AG08395 (cell line): ENCODE measurements at places on chromosomes 4 and X.

DNA sequence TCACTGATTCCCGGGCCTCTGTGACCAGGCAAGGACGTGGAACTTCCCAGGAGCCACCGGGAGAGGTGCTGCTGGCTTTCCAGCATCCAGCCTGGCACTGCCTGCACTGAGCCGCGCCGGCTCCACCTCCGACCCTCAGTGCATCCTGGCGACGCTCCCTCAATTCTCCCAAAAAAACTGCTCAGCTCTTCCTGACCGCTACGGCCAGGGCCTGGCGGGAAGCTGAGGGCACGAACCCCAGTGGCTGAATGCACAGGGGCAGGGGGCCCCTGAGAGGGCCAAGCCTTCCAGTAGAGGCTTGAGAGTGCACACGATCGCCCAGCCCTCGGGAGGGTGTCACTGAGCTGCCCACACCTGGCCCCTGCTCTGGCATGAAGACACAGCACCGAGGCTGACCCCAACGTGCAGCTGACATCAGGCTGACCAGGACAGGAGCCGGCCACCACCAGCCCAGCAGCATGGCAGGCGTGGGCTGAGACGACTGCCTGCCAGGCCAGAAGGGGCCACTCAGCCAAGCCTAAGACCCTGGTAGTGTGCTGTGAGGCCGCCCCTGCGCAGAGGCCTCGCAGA lies 6.9 kb downstream of the CTBP1 start:
- no peak for DNase-seq

DNA sequence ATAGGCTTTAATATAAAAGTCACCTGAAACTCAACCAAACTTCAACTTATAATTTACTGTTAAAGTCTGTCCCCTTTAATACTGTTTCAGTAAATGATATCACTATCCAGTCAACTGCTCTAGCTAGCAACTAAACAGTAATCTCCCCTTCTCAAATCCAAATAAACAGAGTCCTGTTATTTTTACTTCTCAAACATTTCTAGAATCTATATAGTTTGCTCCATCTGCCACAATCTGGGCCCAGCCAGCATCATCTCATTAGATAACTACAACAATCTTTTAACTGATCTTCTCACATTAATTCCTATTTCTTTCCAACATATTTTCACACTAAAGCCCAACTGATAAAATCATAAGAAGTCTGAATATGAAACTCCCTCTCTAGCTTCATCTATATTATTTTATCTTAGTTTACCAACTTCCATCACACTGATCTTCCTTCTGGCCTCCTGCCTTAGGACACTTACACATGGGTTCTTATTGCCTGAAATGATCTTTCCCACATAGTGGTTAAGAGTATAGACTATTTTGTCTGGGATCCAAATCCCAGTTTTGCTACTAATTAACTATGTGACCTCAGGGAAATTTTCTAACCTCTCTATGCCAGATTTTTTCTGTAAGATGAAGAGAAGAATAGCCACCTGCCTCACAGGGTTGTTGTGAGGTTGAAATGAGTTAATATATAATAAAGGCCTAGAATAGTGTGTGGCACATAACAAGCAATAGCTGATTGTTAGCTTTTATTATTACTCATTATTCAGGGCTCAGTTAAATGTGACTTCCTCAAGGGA lies 18.6 kb downstream of the TBCK start:
- no peak for DNase-seq

DNA sequence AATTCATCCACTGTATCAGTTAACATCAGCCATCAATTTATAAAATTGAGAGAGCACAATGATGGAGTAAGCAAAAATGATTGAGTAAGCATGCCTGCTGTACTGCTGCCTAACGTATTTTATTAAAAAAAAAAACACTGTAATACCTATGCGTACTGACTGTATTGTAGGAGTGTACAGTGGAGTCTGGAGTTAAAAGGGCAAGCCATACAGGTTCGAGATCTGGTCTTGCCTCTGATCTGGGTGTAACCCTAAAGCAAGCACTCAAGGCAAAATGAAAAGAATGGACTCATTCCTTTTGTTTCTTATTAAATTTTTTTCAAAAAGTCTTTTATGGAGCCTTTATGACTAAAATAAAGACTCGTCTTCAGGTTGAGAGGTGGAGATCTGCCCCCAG lies 894.2 kb upstream of the INTU start:
- DNase-seq: no peak

GRCh38 chr4:108030332-108030731 lies 40.6 kb downstream of the HADH start:
- peak; percentile 82 for DNase-seq

- DNase-seq: no peak
Measured at GRCh38 chrX:23628131-23628530, 39.2 kb upstream of the PRDX4 start.

GRCh38 chrX:150828785-150829184 lies 69.7 kb downstream of the CD99L2 start:
- DNase-seq: no peak

- no peak for DNase-seq
Measured at GRCh38 chr4:1298461-1298860, 8.8 kb downstream of the MAEA start.

GRCh38 chrX:155893521-155893920 lies 12.4 kb downstream of the VAMP7 start:
- no peak for DNase-seq

DNA sequence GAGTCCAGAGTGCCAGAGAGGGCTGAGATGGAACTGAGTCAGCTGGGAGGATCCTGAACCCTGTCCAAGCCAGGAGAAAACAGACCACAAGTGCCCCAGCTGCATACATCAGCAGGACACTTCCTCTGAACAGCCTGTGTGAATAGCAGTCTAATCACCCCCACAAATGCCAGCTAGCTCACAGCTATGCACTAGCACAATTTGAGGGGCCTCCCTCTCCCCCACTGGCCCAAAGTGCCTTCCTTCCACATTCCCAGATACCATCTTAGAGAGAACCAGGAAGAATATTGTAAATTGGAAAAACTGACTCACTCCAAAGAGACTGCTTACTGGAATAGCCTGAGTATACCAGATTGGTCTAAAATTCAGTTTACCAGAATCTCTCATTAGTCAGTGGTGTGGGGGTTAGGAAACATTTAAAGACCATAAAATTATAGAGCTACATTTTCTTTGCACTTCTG lies 292.6 kb upstream of the KLF3 start:
- peak; percentile 74 for DNase-seq

GRCh38 chr4:6674500-6675149 lies 19.1 kb upstream of the S100P start:
- no peak for DNase-seq

- DNase-seq: peak; percentile 91
Measured at GRCh38 chr4:77579406-77580076, 26.1 kb upstream of the CXCL13 start.

DNA sequence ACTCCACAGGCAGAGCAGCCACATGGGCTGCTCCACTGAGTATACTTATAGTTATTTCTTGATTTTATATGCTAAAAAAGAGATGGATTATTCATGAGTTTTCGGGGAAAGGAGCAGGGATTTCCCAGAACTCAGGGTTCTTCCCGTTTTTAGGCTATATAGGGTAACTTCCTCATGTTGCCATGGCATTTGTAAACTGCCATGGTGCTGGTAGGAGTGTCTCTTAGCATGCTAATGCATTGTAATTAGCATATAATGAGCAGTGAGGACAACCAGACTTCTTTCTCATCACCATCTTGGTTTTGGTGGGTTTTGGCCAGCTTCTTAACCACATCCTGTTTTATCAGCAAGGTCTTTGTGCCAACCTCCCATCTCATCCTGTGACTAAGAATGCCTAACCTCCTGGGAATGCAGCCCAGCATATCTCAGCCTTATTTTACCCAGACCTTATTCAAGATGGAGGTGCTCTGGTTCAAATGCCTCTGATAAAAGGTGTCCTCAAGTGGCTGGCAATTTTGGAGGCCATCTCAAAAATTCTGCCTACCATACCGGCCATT lies 213.0 kb upstream of the VEGFC start:
- no peak for DNase-seq

- no peak for DNase-seq
Measured at GRCh38 chrX:137278825-137279224, 245.0 kb upstream of the GPR101 start.

GRCh38 chr4:147078875-147079658 lies 133.4 kb upstream of the TTC29 start:
- DNase-seq: no peak

GRCh38 chr4:73021634-73022033 lies 47.9 kb downstream of the COX18 start:
- DNase-seq: peak; percentile 57

- DNase-seq: peak; percentile 99
Measured at GRCh38 chrX:1391370-1391706, 575 bp downstream of the SLC25A6 start.

- DNase-seq: no peak
Measured at GRCh38 chr4:13365195-13365594, 118.9 kb downstream of the RAB28 start.

DNA sequence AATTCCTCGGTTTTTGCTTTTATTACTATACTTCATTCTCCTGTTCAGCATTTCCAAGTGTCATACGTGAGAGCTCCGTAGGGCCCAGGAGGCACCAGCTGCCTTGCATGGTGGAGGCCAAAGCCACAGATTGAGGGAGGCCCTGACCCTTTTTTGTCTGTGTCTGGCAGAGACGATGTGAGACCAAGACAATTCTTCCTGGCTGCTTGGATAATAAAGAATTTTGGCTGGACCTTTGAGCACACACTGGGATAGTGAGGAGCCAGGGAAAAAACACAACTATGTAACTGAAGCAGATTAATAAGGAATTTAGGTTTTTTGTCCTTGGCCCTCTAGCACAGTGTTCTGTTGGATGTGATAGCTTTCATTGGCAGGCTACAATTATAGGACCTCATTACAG lies 161.0 kb downstream of the CPXCR1 start:
- DNase-seq: no peak

DNA sequence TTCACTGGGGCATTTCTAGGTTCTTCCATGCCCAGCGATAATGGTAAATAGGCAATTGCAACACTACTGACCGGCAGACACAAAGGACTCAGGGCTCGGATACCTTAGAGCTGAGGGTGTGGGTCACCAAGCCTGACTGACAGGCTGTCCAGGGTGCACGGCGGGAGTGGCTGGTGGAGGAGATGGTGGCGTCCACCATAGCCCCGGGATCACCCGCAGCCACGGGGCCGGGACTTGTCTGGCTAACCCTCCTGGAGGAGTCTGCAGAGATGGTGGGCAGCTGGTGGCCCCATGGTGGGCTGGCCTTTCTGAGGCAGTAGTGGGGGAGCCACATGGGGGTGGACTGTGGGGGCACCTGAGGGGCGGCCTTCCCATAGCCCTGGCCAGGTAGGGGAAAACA lies 11.7 kb upstream of the ABLIM2 start:
- no peak for DNase-seq

DNA sequence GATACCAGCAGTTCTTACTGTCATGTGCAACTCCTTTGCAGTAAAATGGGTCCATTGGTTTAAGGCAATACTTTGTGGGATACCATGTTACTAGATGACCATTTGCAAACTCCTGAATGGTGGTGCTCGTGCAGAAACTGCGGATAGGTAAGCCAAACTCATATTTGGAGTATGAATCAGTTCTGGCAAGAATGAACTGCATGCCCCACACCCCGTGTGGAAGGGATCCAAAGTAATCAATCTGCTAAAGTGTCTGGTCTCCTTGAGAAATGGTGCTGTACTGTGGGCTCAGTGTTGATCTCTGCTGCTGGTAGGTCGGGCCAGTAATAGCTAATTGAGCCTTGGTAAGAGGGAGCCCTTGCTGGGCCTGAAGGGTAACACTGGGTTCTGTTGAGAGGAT lies 4.2 kb upstream of the TAB3 start:
- DNase-seq: no peak

GRCh38 chr4:46249106-46249505 lies 125.3 kb upstream of the GABRG1 start:
- DNase-seq: no peak

DNA sequence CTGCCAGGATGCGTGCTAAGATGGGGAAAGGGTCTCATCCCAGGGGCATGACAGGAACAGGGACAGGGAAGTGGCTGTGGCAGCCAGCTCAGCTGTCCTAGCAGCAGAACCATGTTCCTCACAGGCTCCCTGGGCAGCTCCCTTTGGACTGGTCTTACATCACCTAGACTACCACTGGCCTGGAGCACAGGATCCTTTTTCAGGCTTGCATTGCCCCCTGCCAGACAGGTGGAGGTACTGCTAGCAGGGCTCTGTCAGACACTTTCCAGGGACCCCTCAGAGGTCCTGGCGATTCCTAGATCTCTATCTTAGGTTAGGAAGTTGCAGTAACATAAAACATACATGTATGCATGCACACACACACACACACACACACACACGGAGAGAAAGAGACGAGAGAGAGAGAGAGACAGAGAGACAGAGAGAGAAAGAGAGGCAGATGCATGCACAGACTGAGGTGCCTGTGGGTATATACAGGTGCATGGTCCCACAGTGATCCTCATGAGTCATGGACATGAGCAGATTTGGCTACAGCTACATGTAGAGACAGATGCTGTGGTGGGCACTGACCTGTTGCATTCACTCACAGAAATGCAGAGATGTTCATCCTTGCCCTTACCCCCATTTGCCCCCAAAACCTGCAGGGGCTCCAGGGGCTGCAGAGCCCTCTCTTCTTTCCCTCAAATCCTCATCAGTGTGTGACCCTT lies 63.6 kb downstream of the STARD8 start:
- peak; percentile 67 for DNase-seq

DNA sequence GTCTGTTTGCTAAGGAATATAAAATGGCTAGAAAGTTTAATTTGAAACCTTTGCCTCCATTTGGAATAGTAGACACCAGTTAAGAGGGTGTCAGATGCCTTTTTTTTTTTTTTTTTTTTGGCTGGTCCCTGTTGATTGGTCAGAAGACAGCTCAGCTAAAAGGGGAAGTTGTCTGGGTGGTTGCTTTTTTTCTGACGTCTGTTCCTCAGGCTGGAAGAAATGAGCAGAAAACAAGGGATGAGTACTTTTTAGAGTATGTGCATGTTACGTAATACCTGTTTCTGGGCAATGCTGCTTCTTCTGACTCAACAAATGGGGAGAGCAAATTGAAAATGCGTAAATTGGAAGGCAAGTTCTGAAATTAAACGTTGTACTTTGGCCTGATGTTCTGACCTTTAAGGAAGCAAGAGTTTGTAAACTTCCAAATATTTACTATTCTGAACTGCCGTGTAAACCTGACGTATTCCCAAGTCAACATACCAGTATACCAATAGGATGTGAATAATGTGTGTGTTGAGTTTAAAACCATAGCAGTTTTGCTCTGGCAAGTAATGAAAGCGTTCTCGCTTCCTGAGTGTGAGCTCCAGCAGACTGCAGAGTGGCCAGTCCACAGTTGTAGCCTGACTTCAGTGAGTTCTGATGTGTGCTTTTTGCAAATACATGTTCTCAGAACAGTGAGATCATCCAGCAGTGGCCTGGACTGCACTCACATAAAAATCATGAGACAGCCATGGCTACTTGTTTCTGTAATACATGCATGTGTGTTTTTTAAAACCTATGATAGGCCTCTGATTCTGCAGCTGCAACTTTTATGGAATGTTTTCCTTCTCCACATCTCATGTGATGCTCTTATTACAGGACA lies 1.7 kb downstream of the SAT1 start:
- DNase-seq: peak; percentile 37
